Right hindlimb (tissue), 1 donor: ENCODE measurements at places on chromosomes 11 and 22.

GRCh38 chr22:19064354-19065054 is 57.7 kb downstream of the DGCR2 start:
- no peak for DNase-seq

DNA sequence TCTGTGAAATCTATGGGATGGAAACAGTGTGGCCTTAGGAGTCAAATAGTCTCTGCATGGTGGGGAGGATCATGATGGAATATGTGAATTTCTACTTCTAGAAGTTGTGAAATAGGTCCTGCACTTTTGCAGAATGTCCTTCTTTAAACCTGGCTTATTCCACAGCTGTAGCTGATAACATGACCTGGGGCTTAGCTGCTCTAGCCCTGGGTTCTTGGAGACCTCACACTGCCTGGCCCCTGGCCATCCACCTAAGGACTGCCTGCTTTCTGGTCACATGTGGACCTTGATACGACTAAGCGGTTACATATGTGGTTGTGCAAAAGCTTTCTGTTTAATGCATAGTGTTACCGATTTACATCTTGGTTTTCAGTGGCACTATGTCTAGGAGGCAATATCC is 88.2 kb downstream of the SWAP70 start:
- DNase-seq: no peak

DNA sequence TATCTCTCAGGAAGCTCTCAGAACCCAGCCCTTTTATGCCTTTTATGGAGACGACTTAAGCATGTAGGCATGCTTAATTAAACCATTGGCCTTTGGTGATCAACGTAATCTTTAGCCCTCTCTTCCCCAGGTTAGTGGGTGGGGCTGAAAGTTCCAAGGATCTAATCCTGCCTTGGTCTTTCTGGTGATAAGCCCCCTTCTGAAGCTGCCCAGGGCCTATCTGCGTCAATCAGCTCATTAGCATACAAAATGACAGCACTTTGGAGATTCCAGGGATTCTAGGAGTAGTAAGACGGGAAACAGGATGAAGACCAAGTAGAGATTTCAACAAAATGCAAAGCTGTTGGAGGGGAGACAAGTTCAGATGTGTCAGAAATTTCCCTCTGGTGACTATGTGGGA is 3.1 kb downstream of the FAM118A start:
- no peak for DNase-seq

DNA sequence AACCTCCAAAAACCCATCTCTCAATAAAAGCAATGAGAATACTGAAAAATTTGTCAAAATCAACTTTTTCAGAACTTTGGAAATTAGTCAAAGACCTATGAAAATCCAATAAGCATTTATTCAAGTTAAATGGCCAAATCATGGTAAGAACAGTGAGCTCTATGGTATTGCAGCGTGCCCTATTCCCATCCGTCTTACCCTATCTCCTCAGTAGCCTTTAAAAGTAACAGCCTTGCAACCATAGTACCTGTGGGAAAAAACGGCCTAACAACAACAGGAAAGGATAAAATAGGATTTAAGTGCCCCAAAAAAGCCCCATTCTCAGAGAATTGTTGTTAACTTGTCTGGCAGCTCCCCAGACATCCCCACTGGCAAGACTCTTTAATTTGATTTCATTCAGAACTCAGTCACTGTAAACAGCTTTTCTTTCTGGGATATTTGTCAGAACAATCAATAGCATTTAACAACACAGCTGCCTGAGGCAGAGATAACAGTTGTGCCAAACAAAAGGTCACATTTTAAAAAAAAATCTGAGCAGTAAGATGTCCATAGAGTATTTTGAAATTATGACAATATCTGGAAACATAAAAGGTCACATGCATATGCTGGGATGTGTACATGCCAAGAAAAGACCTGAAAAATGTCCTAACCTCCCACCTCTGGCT is 18.8 kb upstream of the MS4A8 start:
- no peak for DNase-seq
